ENCODE measurements at places on chromosomes 7 and 10.

- DNase-seq: no peak
These were observed 1.4 kb downstream of the HOXA5 start for GRCh38 chr7:27141923-27142579.

DNA sequence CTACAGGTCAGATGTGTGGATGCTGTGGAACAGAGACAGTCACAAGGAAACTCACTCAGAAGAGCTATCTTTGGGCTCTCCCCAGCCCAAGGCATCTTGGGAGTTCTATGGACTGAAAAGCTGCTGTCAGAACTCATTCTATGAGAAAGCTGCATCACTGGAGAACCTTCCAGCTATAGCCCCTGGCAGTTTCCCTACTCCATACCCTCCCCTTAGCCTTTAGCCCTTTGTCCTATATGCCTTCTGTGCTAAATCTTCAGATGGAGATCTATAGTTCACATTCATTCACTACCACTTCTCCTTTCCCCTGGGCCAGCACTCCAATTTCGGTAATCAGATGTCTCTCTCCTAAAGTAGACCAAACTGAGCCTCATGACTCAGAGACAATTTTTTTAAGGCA, 6.9 kb downstream of the WNT8B start:
- DNase-seq: no peak

DNA sequence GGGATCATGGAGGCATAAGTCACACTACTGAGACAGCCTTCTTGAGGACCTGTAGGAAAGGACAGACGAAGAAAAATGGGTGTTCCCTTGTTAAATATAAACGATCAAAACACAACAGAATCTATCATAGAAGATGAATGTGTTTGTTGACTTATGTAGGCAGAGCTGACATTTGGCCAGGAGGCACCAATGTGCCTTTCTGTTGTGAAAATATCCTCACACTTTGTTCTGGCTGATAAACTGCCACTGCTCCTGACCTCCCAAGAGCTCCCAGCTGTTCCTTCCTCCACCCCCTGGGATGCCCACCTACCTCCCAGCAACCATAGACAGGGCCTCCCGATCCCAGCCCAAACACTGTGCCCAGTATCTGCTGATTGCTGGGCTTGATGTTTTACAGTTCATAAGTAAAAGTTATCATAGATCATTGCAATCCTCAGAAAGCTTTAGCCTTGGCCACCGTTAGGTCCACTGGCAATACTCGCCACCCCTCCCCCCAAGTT, 116.6 kb downstream of the CTTNBP2 start:
- no peak for DNase-seq

DNA sequence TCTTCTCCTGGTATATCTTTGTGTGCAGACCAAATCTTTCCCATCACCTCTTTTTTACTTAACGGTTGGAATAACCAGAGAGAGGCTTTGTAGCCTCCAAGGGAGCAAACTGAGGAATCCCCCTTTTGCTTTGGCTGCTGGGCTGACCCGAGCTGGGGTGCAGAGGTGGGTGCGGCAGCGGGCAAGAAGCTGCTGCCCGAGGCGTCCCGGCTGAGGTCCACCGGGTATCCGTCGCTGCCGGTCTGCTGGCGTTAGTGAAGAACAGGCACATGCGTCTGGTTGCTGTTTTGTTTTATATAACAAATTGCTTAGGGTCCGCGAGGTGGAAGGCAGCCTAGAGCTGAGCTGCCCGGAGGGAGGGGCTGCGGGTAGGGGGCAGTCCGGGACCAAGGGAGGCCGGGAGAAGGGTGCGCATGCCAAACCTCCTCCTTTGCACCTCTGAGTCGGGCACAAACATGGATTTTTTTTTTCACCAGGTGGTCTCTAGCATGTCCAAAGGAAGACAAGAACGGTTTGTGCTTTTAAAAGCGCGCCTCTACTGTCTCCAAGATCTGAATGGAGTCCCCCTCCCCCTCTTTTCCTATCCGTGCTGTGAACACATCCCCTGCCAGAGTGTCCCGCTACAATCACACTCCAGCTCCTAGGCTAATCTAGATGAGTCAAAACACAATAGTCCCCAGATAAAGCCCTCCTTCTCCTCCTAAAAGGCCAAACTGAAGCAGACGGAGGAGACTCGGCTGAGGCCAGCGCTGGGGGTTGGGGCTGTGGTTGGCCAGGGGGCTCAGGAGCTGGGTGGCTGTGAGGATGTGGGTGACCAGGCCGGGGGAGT, 6.8 kb upstream of the GATA3 start:
- DNase-seq: no peak

DNA sequence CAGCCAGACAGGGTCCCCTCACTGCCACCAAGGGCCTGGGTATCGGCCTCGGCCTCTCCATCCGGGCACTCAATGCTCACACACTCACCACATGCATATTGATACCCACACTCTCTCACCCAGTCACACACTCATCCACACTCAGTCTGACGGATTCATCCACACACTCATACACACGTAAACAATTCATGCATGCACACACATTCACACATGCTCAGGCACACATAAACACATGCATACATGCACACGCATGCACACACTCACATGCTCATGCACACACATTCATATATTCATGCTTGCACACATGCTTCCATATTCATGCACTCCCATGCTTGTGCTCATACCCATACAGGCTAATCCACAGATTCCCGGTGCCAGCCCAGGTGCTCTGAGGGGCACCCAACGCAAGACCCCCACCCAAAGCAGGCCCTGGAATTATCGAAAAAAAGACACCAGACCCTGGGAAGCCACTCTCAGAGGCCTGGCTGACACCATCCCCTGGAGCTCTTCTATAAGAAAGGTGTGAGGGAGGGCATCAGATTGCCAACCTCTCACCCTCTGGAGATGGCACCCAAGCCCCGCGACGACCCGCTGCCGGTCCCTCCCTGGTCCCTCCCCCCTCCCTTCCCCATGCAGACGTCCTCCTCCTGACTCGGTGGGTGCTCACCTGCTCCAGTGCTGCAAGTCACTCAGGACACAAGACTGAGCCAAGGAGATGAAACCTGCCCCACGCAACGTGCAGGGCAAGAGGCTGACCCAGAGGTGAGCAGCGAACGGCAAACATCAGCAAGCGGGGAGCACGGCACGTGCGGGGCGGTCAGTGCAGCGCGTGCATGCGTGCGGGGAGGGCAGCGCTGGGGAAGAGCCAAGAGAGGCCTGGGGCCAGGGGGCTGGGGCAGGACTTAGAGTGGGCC, 15.2 kb downstream of the STK32C start:
- DNase-seq: no peak

DNA sequence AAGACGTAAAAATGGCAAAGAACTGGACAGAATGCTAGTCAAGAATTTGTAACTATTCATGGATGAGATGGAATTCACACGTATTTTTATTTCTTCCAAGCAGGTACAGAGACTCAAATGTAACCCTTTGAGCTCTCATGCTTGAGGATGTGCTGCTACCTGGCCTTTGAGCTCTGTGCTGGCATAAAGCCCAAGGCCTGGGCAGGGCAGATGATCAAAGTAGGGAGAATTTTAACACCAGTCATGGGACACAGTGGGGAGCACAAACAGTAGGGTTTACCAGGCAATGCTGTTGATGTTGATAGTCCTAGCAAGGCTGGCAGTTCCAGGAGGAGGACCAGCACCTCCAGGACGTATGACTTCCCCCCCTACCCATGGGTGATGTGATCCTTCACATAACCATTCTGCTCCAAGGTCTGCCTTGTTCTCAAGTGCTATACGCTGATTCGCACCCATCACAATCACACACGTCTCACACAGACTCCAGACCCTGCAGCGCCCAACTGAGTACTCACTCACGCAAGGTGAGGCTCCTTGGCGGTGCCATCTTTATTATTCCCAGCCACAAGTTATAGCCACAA, 48.6 kb upstream of the DLG5 start:
- no peak for DNase-seq

DNA sequence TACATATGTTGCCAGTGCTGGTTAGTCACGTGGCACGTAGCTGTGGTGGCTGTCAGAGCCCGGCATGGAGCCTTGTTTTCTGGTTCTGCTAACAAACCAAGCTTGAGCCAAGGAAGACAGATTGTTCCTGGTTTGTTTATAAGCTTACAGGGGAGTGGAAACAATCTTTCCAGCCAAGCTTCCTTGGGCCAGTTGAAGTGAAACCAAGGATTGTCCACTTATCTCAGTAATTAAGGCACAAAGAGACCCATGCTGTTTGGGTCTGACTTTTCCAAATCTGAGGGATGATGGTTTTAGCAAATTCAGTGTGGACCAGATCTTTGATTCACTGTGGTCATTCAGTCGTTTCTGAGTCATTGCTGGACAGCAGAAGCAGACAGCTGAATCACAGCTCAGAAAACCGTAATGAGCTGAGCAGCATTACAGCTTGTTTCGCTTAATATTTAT, 297.3 kb upstream of the COBL start:
- no peak for DNase-seq

DNA sequence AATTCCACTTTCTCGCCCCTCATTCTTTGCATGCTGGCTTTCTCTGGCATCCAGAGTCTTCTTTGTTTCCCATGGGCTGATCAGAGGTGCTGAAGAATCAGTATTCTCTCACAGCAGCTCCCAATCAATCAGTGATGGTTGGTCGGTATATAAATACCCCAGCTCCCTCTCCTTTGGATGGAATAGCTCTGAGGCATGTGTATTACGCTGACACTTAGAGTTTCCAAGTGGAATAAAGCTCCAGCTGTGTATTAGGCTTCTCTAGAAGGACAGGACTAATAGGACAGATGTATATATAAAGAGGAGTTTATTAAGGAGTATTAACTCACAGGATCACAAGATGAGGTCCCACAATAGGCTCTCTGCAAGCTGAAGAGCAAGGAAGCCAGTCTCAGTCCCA, 218.3 kb upstream of the GRB10 start:
- no peak for DNase-seq

Data from substantia nigra (tissue), 51 donors.